ENCODE measurements at places on chromosomes 3 and 15.
A peak's percentile ranks its signal among the peaks of the same experiment; 100 is the strongest.

DNA sequence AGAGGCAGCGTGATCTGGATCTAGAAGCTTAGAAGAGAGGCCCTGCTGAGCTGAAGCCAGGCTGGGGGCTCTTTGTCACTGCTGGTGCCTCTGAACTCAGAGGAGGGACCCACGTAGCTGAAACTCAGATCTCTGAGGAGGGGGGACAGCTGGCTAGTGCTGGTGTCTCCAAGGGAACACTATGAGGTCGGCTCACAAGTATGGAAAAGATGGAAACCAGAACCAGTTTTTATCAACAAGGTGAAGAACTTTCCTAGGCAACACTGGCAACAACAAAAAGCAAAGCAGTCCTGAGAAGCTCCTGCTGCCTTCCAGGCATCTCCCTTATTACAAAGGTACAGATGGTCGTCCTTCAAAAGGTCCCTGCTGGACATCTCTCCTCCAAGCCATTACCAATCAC is 27.0 kb upstream of the FSTL1 start:
- no peak for DNase-seq

- DNase-seq: no peak
Observed at GRCh38 chr3:120831066-120831465, 76.9 kb upstream of the STXBP5L start.

- peak; percentile 24 for DNase-seq
Observed at GRCh38 chr3:9947025-9947995, 4.9 kb downstream of the PRRT3 start.

DNA sequence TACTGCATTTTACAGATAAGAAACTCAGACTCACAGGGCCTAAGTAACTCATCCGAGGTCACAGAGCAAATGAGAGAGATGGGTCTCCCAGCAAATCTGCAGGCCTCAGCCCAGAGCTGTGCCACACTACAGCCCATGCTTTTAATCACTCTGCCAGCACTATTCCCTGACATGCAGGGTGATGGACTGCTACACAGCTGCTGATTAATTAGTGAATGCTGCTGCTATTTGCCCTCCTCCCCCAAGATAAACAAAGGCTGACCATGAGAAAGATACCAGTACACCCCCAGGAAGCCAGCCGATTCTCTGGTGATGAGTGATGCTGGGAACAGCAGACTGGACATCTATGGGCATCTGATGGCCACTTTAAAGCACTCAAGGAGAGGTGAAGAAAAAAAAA is 39.3 kb downstream of the RFTN1 start:
- no peak for DNase-seq

- DNase-seq: no peak
Observed at GRCh38 chr15:74037171-74038117, 42.9 kb downstream of the PML start.

Data from NCI-H1092 (cell line).